ENCODE measurements at places on chromosomes 16 and 17.

DNA sequence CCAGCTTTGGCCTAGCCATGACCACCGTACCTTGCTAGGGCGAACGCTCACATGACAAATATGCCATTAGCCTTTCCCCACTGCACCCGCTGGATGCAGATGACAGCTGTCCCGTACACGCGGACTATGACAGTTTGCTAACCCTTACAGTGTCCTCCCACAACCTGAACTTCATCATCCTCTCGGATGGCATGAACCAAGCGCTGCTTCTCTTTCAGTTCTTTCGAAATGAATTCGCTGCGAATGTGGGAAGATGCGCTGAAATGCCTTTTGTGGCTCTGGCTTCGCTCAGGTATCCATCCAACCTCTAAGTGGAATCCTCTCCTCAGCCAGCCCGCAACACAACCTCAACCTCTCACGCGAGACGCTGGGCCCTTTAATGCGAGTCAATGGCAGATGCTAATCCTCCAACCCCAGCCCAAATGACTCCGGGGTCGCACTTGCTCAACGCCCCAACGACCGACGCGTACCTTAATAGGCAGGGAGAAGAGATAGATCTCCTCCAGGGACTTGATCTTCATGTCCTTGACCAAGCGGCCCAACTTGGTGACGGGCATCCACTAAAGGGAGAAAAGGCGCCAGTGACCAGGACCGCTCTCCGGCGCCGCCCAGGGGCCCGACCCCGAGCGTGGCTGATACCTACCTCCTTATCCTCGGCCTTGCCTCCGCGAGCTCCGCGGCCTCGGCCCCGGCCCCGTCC, 670 bp downstream of the RPS2 start:
- DNase-seq, result no peak

GRCh38 chr16:47858333-47858982, 297.3 kb downstream of the ABCC12 start:
- DNase-seq, result no peak

- DNase-seq, result no peak
Observed at GRCh38 chr17:58117382-58117781, 30.8 kb upstream of the OR4D1 start.

- no peak for DNase-seq
Observed at GRCh38 chr17:77354420-77354669, 213.6 kb downstream of the SEC14L1 start.

DNA sequence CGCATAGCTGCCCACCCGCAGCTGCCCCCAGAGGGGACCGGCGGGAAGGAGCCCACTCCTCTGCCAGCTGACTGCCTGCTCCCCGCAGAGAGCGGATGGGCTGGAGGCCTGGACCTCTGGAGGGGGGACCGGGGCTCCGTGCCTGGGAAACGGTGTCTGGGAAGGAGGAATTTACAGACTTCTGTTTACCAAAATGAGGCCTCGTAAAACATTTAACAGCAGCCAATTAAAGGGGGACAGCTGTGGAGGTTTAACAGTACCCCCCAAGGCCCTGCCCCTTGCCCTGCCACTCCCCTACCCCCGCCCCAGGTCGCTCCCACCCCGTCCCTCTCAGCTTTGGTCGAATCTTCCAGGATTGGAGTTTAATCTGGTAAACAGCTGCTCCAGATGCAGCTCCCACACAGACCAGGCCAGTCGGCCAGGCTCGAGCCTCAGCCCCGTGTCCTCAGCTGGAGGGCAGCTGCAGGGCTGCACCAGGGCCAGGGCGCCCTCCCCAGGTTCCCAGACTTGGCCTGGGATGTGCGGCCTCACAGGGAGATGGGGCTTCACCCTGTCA, 41.1 kb downstream of the BAHCC1 start:
- no peak for DNase-seq

GRCh38 chr17:52106638-52107261, 51.8 kb downstream of the CA10 start:
- peak; percentile 61 for DNase-seq

DNA sequence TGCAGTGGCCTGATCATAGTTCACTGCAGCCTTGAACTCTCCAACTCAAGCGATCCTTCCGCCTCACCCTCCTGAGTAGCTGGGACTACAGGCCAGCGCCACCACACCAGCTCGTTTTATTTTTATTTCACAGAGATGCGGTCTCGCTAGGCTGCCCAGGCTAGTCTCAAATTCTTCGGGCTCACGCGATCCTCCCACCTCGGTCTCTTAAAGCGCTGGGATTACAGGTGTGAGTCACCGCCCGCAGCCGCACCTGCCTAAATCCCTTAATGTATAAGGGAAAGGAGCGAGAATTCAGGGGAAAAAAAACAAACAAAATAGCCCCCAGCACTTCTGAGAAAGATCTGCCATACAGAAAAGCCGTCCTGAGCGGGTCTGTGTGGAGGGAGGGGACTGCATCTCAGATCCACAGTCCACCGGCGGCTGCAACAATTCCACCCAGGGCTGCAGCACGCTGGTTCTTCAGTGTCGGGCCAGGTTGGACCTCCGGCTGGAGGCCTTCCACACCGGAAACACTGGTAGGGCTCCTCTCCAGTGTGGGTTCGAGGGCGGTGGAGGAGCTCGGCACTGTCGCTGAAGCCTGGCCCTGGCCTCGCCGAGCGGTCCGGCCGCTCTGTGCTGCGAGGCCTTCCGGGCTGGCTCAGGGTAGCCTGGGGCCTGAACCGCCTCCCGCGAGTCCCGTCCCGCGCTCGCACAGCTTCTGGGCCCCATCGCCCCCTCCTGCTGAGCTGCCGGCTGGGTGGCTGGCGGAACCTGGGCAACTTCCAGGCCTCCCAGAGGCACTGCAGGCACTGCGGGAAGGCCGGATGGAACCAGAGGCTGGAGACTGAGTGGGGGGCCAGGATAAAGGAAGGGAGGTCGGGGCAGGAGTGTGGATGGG, 7.0 kb downstream of the ZNF843 start:
- no peak for DNase-seq

GRCh38 chr16:73735018-73735417, 561.6 kb upstream of the PSMD7 start:
- DNase-seq, result no peak

DNA sequence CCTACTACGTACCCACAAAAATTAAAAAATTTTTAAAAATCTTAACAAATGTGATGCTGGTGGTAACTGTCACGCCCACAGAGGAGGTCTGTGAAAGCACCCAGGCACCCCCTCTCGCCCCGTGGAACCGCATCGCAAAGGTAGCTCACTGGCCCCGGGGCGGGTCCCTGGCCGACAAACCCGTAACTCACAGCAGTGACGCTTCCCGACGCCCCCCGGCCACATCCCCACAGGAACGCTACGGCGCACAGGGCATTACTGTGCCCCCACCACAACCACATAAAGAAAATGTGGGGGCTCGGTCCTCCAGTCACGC, 366 bp downstream of the ANKS3 start:
- no peak for DNase-seq

DNA sequence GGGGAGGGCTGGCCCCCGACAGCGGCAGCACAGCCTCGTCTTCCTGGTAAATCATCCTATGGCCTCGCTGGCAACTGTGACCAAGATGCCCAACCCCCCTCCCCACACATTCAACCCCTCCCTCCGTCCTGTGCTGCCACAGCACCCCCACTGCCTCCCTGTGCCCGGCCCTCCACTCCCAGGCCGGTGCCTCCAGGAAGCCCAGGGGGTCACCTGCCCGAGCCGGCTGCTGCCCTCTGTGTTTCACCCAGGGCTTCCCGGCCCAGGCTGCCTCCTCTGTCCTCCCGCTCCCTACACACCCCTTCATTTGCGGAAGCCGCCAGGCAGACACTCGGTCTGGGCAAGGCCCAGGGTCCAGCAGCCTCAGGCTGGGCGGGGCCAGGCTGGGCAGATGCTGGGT, 188.6 kb downstream of the RBFOX3 start:
- DNase-seq, result no peak
